ENCODE measurements at places on chromosomes 1 and 21.

GRCh38 chr1:218613105-218613504 is 268.0 kb downstream of the TGFB2 start:
- DNase-seq = no peak

GRCh38 chr1:13707164-13707563 is 7.2 kb downstream of the PRDM2 start:
- DNase-seq = no peak

GRCh38 chr1:69987881-69988280 is 217.5 kb downstream of the LRRC40 start:
- DNase-seq = no peak

GRCh38 chr1:57550092-57550491 is 126.2 kb upstream of the DAB1 start:
- no peak for DNase-seq

DNA sequence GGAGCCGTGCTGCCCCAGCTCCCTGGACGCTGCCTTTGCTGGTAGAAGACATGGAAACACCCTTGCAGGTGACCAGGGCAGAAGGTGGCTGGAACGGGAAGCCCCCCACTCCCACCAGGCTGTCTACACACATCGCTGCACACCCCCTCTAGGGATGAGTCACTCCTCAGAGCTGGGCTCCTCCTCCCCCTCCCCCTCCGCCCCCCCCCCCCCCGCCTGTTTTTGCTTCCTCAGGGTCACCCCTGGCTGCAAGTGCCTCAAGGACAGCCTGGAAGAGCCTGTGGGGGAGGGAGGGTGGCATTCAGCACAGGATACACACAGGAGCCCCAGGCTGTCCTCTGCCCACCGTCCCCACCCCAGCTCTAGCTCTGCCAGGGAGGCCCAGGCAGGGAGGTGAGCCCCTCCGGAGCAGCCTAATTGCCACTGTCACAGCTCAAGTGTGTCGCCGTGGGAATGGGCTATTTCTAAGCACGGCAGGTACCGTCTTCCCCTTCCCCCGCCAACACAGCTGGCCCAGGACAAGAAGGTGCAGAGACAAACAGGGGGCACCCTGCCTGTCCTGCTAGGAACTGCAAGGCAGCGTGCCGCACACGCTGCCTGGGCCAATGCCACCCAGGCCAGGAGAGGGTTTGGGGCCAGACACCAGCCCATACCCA is 2.5 kb downstream of the FNDC10 start:
- DNase-seq = no peak

DNA sequence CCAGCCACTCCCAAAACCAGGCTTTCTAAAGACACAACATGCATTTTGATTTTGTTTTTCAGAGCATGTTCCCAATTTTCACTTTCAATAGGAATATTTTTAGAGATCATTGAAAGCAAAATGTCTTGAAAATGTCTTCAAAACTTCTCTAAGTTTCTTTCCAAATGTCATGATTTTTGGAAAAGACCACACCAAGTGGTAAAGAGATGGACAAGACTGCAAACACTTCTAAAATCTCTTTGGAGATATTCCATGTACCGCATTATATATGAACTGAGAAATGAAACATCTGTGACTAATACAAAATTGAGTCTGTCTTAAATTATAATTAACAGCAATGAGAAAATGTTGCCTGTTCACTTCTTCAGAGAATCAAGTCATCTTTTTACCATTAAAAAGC is 418.0 kb upstream of the PKN2 start:
- DNase-seq = no peak

GRCh38 chr21:44052071-44052829 is 40.1 kb downstream of the TRAPPC10 start:
- DNase-seq = no peak

GRCh38 chr21:34229353-34229752 is 134.5 kb upstream of the KCNE2 start:
- DNase-seq = no peak

DNA sequence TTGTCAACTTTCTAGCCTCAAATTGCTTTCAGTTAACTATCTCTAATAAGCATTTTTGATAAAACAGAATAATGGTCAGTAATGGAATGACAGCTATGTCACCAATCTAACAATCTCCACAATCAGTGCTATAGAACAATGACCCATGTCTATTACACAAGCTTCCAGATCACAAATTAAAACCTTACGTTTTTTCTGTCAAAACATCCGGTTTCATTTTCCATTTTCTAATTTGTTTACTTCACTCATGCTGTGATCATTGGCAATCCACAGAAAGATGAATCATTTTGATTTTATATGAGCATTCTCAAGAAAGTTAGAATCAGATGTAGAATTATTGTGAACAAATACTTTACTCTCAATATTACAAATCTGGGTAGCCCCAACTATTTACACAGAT is 80.3 kb downstream of the KCNT2 start:
- no peak for DNase-seq

DNA sequence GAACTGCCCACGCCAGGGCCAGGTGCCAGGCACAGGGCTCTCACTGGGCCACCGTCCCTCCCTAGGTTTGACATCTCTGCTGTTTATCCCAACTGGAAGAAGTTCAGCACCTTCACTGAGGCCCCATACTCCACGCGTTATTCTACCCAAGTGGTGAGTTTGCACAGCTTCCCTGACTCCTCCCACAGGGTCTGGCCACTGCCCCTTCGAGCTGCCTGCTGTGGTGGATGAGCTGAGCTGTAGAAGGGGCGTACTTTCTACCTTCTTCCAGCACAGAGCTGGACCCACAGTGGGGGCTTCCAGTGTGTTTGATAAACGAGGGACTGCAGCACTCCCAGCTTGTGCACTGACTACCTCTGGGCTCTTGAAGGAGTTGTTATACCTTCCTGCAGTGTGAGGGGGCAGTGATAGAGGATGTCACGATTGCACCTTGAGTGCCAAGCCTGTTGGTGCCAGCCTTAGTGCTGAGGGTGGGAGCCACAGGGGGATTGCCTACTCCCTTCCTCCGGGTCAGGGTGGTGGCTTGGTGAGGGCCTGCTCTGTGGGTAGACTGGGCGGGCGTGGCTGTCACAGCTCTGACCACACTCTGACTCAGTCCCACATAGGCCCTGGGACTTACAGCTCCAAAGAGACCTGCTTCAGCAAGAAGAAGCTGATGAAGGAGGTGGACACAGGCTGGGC is 5.9 kb upstream of the TTC22 start:
- DNase-seq = no peak

DNA sequence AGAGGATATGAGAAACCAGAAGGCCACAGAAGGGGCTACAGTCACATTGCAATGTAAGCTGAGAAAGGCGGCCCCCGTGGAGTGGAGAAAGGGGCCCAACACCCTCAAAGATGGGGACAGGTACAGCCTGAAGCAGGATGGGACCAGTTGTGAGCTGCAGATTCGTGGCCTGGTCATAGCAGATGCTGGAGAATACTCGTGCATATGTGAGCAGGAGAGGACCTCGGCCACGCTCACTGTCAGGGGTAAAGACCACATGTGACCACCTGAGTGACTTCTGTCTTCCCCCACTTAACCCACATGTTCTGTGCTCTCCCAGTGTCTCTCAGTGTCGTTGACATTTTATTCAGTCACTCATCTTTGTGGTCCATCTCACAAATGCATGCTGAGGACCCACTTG is 92.1 kb downstream of the OBSCN start:
- no peak for DNase-seq

DNA sequence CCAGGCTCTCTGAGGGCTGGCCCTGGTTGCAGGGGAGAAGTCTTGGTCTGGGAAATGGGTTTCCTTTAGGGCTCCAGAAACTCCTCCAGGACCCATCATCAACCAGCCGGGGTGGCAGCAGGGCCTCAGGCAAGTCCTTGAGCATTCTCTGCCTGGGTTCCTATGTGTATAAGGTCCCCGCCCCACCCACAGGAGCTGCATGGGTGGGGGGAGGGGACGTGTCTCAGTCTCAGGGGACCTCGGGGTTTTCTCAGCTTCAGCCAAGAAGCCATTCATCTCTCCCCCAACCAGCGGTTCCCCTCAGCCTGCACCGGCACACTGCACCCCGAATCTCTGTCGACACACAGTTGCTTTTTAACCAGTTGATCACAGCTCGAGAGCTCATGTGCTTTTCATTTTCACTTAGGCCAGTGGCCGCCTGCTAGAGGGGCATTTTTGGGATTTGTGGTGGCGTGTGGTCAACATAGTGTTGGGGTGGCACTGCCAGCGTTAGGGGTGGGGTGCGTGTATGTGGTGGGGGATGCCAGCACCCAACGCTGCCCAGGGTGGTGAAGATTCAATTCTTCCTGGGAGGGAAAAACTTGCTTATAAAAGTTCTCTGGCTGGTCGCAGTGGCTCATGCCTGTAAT is 6.5 kb downstream of the RUNX3 start:
- no peak for DNase-seq

DNA sequence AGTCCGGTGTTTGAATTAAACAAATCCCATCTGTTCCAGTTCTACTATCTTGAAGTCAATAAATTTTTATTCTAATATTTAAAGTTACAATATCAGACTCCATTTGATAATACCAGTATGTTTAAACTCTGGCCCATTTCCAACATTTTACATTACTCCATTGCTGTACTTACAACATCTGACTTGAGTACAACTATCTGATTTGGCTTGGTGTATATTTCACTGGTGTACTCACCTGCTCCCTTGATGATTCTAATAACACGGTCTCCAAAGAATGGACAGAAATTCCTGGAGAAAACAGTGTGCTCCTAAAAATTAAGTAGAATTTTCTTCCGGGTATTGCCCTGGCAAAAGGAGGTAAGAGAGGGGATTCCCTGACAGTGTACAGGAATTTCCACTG is 680.5 kb upstream of the ADAMTS5 start:
- DNase-seq = no peak

GRCh38 chr1:11524465-11525150 is 45.7 kb downstream of the DISP3 start:
- no peak for DNase-seq

DNA sequence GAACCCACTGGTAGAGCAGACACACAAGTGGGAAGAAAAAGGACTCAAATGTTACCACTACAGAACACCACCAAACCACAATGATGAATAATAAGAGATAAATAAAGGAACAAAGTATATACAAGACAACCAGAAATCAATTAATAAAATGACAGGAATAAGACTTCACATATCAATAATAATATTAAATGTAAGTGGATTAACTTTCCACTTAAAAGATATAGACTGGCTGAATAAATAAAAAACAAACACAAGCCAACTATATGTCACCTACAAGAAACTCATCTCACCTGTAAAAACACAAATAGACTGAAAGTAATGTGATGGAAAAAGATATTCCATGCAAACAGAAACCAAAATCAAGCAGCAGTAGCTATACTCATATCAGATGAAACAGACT is 6.9 kb upstream of the CLIC6 start:
- DNase-seq = no peak

- DNase-seq = no peak
Measured at GRCh38 chr1:86487131-86487810, 18.5 kb downstream of the CLCA1 start.

- no peak for DNase-seq
Measured at GRCh38 chr1:81547261-81547911, 253.3 kb upstream of the ADGRL2 start.

GRCh38 chr1:99623554-99623953 is 22.4 kb upstream of the PALMD start:
- DNase-seq = no peak

DNA sequence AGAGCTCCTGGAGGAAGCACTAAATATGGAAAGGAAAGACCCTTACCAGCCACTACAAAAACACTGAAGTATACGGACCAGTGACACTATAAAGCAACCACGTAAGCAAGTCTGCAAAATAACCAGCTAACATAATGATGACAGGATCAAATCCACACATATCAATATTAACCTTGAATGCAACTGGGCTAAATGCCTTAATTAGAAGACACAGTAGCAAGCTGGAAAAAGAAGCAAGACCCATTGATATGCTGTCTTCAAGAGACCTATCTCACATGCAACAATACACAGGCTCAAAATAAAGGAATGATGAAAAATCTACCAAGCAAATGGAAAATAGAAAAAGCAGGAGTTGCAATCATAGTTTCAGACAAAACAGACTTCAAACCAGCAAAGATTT is 31.0 kb downstream of the C1orf185 start:
- no peak for DNase-seq

DNA sequence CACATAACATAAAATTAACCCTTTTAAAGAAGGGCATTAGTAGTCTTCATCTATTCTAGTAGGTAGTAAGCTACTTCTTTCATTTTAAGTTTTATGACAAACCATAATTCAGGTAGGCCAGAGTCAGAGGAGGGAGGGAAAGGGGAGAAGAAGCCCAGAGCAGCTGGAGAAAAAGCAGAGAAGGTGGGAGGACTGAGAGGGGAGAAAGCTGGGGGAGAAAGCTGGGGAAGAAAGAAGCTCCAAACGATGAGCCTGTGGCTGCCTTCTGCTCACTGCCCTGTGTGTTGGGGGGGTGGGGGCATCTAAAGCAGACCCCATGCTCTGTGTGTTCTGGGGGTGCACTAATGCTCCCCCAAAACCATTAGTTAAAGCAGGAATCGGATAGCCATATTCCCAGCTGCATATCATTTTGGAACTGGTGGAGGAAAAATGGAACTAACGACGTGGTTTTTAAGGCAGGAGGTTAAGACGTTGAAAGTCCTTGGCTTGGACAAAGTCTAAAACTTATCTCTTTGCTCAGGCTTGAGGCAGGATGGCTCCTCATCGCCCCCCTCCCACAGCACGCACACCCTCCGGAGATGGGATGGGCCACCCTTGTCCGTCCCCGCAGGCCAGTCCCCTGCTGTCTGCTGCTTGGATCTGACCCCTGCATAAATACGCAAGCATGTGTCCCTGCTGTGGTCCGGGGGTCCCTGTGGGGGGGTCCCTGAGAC is 184.2 kb downstream of the DYRK1A start:
- no peak for DNase-seq

GRCh38 chr1:27027575-27028250 is 15.1 kb upstream of the TENT5B start:
- no peak for DNase-seq

DNA sequence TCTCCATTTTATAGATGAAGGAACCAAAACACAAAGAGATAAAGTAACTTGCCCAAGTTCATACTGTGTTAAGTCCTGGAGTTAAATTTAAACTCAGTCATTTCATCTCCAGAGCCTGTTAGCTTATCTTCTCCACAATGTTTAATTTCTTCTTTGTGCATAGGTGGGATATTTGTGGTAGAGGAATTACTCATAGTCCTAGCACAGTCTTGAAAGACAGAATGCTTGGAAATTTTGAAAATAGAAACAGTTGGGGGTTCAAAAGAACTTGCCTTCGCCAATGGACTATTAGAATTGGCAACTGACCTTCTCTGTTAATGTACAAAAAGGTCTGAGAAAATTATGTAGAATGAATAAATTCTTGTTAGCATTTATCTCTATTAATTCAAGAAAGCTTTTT is 832.0 kb upstream of the PRMT6 start:
- no peak for DNase-seq

Measured in activated CD4-positive, alpha-beta T cell treated with anti-CD3 and anti-CD28 coated beads for 24 hours (primary cell).